ENCODE measurements at places on chromosomes 3 and 15. TPM values are rescaled to one million over a fixed set of nuclear protein-coding genes. Genes with fewer than 3 reads are reported as not detected.

GRCh38 chr3:148796799-148797198 is 30.8 kb upstream of the CPB1 start:
- DNase-seq = no peak
- no peaks in the 10 kb centered on the region for H3K27me3 ChIP-seq
- H3K4me1 ChIP-seq = no peaks in the 10 kb centered on the region
- H3K4me3 ChIP-seq = no peak overlapping the region

DNA sequence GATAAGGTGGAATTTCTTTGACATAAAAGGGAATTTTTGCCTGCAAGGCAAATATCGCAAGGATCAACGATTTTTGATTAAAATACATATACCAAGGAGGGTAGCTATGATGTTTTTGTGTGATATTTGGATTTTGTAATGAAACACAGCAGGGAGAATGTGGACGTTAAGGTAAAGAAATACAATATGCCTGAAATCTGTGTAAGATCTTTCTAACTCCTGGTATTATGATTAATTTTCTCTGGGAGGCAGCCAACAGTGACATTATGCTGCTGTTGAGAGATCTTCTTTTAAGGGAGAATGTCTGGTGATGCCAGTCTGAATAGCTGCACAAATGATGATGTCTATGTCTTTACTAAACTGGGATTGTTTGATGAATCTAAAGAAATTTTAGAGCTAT is 972.2 kb downstream of the SQOR start:
- H3K36me3 ChIP-seq = no peaks in the 10 kb centered on the region
- H3K27ac ChIP-seq = no peak overlapping the region
- no peak overlapping the region for H3K4me3 ChIP-seq
- DNase-seq = no peak

Gene RFT1
- 16.7 TPM for total RNA-seq

DNA sequence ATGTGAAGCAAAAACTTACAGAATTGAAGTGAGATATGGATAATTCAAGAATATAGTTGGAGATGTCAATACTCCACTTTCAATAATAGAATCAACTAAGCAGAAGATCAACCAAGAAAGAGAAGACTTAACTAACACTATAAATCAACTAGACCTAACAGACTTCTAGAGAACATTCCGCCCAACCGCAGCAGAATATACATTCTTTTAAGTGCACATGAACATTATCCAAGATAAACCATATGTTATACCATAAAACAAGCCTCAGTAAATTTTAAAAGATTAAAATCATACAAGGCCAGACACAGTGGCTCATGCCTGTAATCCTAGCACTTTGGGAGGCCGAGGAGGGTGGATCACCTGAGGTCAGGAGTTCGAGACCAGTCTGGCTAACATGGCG is 5.5 kb upstream of the TEX55 start:
- no peaks in the 10 kb centered on the region for H3K36me3 ChIP-seq
- no peak for DNase-seq
- H3K27ac ChIP-seq = no peak overlapping the region
- H3K27me3 ChIP-seq = no peaks in the 10 kb centered on the region
- no peak overlapping the region for H3K4me3 ChIP-seq

DNA sequence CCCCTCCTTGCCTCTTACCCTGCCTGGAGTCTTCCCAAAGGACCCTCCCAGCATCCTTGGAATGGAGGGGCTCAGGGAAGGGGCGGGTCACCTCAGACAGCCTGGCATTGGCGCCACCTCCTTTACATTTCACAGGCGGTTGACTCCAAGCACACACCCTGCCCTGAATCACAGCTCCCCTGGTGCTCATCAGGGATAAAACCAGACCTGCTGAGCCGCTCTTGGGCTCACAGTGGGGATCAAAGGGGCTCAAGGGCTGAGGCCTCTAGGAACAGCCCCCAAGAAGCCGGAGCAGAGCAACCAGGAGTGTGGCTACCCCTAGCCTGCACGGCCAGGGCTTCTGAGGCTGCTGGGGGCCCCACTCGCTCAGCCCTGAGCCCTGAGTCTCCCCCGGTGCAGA is 16.6 kb downstream of the LINGO1 start:
- no peak overlapping the region for H3K4me3 ChIP-seq
- H3K4me1 ChIP-seq = peaks cover 25% of the 10 kb centered on the region
- no peak overlapping the region for H3K27ac ChIP-seq
- peaks cover 20% of the 10 kb centered on the region for H3K36me3 ChIP-seq
- no peaks in the 10 kb centered on the region for H3K27me3 ChIP-seq

Gene LARP6
- 57.8 TPM for total RNA-seq

Gene MUC20
- total RNA-seq = 1.1 TPM

- H3K4me1 ChIP-seq = peaks cover 24% of the 10 kb centered on the region
- DNase-seq = peak; percentile 91
- peak overlapping the region; percentile 37 for H3K4me3 ChIP-seq
- no peaks in the 10 kb centered on the region for H3K36me3 ChIP-seq
These were observed 99.3 kb downstream of the BDH1 start for GRCh38 chr3:197456261-197457091.

DNA sequence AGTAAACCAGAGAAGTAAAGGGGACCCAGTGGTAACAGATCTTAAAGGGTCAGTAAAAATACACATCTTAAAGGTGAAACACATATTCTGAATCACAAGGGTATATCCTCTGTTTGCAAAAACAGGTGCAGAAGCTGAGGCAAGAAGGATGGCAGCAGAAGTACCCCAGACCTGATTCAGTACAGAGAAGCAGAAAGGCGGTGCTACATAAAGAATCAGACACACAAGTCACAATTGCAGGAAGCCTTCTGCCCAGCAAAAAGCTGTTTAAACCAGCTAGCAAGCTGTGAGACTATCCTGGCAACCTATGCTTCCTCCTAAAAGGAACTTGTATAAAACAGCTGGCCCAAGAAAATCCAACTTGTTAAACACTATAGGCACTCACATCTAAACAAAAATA is 49.4 kb downstream of the ZNF280D start:
- H3K27me3 ChIP-seq = no peaks in the 10 kb centered on the region
- no peak overlapping the region for H3K4me3 ChIP-seq
- no peaks in the 10 kb centered on the region for H3K4me1 ChIP-seq

DNA sequence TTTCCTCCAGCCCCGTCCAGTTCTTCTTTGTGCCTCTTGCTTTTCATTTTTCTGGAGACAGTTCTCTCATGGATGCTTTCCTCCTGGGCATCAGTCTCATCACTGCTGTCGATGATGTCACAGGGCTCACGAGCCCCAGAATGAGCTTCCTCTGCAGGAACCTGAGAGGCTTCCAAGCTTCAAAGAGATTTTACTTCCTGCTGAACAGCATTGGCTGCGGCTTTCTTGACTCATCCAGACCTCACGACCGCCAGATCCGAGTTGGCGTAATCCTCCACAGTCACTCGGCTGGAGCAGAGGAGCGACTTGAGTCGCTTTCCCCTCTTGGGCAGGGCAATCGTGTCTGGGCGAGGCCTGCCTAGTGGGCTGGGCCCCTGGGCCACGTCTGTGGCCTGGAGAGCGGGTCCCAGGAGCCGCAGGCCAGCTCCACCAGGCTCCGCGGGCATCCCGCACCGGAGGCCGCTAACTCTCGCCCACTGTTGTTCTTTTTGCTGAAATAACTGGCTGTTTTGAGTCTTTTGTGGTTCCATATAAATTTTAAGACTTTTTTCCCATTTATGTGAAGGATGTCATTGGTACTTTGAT is 20.8 kb upstream of the FAN1 start:
- H3K36me3 ChIP-seq = no peaks in the 10 kb centered on the region
- DNase-seq = no peak
- H3K27me3 ChIP-seq = no peaks in the 10 kb centered on the region
- no peak overlapping the region for H3K4me3 ChIP-seq

GRCh38 chr3:73448041-73448440 is 176.7 kb downstream of the PDZRN3 start:
- H3K4me3 ChIP-seq = no peak overlapping the region
- no peaks in the 10 kb centered on the region for H3K36me3 ChIP-seq
- H3K27ac ChIP-seq = no peak overlapping the region
- no peaks in the 10 kb centered on the region for H3K27me3 ChIP-seq
- DNase-seq = no peak

Measured in A673 (cell line).